ENCODE measurements at places on chromosomes 7 and 10. TPM values are rescaled to one million over a fixed set of nuclear protein-coding genes. Genes with fewer than 3 reads are reported as not detected.

FKBP6 gene
- not detected for total RNA-seq

DGKI gene
- total RNA-seq: 1.1 TPM

CNTNAP2 gene
- total RNA-seq: not detected

DNAJC12 gene
- 5.5 TPM for total RNA-seq

DEPP1 gene
- 2.8 TPM for total RNA-seq

OIT3 gene
- not detected for total RNA-seq

ASAH2 gene
- total RNA-seq: 0.47 TPM

PON2 gene
- 105 TPM for total RNA-seq

ODAD2 gene
- 0.30 TPM for total RNA-seq

KCNK18 gene
- not detected for total RNA-seq

ST8SIA6 gene
- not detected for total RNA-seq

GFRA1 gene
- 8.2 TPM for total RNA-seq

CAPZA2 gene
- 214 TPM for total RNA-seq

VWDE gene
- total RNA-seq: 4.1 TPM

GPR26 gene
- not detected for total RNA-seq

GBX1 gene
- not detected for total RNA-seq

LRRC4 gene
- total RNA-seq: not detected

CLEC5A gene
- not detected for total RNA-seq

ATOH7 gene
- total RNA-seq: not detected

STAG3 gene
- total RNA-seq: not detected

VSTM2A gene
- total RNA-seq: not detected

ICA1 gene
- total RNA-seq: 2.1 TPM

FAM237B gene
- not detected for total RNA-seq

Measured in Caki2 (cell line).